ENCODE measurements at places on chromosomes 2 and 18. TPM values are rescaled to one million over a fixed set of nuclear protein-coding genes. Genes with fewer than 3 reads are reported as not detected.

- DNase-seq, result no peak
These were observed 20.4 kb downstream of the COL6A3 start for GRCh38 chr2:237393523-237393922.

DNA sequence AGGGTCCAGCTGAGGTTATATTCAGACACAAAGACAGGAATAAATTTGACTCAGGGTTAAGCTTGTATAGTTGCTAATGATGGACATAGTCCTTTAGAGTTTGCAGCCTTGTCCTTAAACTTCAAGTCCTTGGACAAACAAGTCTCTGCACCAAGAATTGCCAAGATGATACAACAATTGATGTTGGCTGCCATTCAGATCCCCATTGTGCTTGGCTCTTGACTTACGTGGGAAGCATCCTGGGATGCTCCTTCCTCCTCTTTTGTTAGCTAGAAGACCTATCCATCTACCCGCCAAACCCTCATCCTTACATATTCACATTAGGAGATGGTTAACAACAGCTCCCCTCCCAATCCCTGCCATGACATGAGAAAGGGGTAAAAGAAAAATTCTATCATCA lies 115.6 kb downstream of the RDH14 start:
- DNase-seq, result no peak

FHOD3 gene
- 29.0 TPM for total RNA-seq

GRCh38 chr18:79905993-79906392 lies 45.5 kb downstream of the SLC66A2 start:
- DNase-seq, result no peak

DNA sequence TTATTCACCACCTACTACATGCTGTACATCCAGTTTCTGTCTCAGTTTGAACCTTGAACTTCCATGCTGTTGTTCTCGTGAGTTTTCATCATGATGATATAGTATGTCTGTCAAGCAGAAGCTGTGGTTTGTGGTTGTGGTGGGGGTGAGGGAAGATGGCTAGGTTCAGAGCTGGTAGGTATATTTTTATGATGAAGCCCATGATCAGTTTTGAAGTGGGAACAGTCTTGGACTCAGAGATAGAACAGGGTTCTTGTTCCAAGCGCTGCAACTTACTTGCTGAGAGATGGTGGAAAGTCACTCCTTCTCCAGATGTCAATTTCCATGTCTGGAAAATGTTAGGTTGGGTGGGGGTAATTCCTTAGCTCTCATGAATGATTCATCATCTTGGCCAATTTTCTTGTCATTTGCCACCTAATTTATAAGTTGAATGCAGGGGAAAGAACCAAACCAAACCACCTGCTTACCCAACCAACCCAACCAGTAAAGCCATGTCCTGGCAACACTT lies 21.6 kb downstream of the PMAIP1 start:
- DNase-seq, result no peak

- no peak for DNase-seq
These were observed 26.9 kb downstream of the CELF4 start for GRCh38 chr18:37538526-37539205.

DNA sequence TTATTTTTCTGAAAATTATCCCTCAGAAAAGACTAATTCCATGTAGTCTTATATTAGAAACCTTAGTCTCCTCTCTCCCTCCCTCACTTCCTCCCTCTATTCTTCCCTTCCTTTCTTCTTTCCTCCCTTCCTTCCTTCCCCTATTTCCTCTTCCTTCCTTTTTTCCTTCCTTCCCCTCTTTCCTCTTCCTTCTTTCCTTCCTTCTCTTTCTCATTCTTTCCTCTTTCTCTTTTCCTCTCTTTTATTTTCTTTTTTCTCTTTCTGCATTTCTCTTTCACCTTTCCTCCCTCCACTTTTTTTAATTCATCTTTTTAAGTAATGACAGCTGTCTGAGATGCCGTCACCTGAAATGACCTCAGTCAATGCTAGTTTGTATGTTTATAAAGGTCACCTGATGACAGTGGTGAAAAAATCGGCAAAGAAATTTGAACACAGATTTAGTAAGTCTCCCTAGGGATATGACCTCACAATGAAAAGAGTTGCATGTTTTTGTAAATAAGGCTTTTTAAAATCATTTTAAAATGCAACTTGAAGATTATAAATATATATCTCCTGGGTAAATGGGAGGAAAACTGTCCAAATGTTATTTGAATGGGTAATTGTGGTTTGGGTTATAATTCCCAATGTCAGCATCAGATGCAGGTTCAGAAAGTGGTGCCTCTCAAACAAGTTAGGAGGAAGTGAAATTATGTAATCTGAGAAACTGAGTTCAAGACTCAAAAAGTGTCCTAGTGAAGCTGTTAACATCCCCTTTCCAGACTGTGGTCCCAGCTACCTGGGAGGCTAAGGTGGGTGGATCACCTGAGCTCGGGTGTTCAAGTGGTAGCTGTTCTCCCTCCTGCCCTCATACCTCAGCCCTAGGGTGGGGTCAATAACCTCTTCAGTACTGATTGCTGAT lies 90.3 kb upstream of the ST3GAL5 start:
- DNase-seq, result no peak

GPAT2 gene
- total RNA-seq, result not detected

GRCh38 chr2:232973796-232974195 lies 39.3 kb downstream of the NGEF start:
- no peak for DNase-seq

All from neural crest cell (in vitro differentiated cells).